Glutamatergic neuron (in vitro differentiated cells): ENCODE measurements at places on chromosomes 7 and 10.

GRCh38 chr7:102849079-102849478 lies 63.7 kb upstream of the LRRC17 start:
- DNase-seq = no peak

GRCh38 chr7:73858807-73859206 lies 2.2 kb upstream of the TMEM270 start:
- DNase-seq = no peak

GRCh38 chr7:81383846-81384245 lies 386.0 kb downstream of the HGF start:
- no peak for DNase-seq

DNA sequence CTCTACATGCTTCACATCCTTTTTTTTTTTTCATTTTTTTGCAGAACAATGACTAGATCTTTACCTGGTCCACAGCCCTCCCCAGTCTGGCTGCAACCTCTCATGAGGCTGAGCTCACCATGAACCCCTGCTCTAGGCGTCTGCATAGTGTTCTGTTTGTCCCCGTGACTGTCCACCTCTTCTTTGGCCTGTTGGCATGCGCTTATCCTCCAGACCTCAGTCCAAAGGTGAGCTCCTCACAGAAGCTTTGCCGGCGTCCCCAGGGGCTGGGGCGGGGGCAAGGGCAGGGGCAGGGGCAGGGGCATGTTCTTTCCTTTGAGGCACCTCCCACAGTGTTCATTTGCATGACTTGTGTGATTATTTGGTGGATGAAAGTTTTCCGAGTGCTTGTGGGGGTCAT lies 218.4 kb upstream of the ZNF32 start:
- no peak for DNase-seq

DNA sequence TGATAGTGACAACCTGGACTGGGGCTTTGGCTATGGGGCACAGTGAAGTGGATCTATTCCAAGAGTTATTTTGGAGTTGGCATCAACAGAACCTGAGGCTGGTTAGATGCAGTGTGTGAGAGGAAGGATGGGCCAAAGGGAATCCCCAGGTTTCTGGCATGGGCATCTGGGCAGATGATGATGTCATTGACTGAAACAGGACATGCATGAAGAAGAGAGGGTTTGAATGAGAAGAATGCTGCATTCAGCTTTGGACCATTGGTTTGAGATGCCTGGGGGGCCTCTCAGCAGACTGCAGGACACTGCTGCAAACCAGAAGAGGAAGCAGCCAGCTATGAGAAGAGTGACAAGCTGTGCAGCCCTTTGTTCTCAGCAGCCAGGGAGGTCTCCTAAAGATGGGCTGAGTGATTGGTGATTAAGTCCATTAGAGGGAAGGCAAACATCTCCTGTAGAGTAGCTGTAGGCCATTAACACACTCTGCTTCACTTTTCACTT lies 23.1 kb upstream of the PIK3CG start:
- no peak for DNase-seq
